ENCODE measurements at places on chromosomes 2 and 18. TPM values are rescaled to one million over a fixed set of nuclear protein-coding genes. Genes with fewer than 3 reads are reported as not detected.

The C1QL2 gene
- not detected for total RNA-seq

The TUBA4B gene
- total RNA-seq = not detected

The PROM2 gene
- 12.5 TPM for total RNA-seq

The REEP1 gene
- 3.8 TPM for total RNA-seq

The RIOK3 gene
- total RNA-seq = 28.4 TPM

DNA sequence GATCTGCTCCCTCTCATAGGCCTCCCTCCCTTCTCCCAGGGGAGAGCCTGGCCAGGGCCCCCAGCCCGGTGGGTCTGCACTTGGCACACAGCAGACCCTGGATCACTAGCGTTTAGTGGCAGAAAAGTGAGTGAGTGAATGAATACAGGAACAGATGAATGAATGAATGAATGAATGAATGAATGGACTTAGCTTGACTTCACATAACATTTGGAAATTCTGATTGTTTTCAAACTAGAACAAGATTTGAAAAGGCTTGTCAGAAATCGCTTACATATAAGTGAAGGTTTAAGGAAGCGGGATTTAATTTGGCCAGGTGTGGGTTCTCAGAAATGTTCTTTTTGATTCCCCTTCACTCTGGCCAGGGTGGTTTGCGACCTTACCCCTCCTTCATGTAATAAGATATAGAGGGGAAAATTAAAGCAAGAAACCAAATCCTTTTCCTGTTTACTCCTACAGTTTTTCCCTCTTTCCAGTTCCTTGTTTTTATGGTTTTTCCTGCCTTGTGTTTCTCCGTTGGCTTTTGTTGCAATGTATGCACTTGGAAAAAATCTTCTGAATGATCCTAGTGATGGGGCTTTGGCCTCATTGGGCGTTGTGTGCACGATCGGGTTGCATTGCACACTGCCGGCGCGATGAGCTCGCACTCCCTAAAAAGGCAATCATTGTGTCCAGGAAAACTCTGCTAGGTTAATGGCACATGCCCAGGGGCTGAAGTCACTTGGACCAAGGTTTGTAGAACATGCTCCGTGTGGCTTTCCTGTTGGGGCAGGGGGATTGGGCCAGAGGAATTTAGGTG lies 16.4 kb downstream of the LRRFIP1 start:
- no peak for DNase-seq

GRCh38 chr2:84427235-84428138 lies 31.6 kb downstream of the SUCLG1 start:
- DNase-seq = no peak

DNA sequence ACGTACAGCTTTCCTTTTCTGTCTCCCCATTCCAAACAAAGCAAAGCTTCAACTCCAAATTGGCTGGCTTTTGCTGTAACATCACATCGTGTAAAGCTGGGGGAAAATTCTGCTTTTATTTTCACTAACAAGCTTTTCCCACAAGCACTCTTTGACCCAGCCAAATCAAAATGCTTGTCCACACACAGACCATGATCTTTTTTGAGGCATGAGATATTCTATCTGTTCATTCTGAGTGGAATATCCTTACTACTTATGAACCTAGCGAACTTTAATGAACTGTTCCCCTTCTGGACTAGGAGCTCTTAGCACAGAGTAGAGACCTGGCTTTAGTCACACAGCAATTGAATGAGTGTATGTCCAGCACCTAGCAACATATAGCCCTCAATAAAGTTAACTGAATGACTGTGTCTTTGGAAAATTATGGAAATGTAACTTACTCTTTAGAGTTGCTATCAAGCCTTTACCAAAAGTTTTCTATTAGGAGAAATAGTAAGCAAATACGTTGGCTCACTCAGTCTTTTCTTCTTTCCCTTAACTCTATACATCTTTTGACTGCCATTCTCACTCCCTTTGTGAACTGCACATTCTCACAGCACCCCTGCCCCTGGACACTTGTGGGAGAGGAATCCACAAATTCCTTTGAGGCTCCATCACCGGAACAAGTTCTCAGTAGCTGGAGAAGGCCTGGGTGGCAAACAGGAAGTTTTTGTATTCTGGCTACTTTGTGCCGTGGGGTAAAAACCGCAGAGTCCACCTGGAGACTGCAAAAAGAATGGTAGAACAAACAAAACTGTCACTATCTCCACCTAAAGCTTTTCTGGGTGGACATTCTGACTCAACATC lies 1.3 kb upstream of the UBE2E3 start:
- DNase-seq = no peak

GRCh38 chr2:233451950-233452349 lies 97.7 kb downstream of the DGKD start:
- no peak for DNase-seq

DNA sequence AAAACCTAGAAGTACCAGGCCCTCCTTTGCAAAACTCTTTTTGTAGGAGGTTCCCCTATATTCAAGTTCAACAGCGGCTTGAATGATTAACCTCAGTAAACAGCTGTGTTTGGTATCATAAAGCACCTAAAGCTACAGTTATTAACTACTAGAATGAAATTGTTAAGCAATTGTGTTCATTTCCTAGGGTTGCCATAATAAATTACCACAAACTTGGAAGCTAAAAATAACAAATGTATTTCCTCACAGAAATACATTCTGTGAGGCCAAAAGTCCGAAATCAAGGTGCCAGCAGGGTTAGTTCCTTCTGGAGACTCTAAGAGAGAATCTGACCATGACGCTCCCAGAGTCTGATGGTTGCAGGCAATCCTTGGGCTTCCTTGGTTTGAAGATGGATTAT lies 202.1 kb upstream of the ACVR2A start:
- no peak for DNase-seq
